ENCODE measurements at places on chromosomes 16 and 17.

- no peak for DNase-seq
Measured at GRCh38 chr16:85002099-85002541, 9.2 kb downstream of the ZDHHC7 start.

- no peak for DNase-seq
Measured at GRCh38 chr17:4229627-4230541, 33.9 kb downstream of the ANKFY1 start.

DNA sequence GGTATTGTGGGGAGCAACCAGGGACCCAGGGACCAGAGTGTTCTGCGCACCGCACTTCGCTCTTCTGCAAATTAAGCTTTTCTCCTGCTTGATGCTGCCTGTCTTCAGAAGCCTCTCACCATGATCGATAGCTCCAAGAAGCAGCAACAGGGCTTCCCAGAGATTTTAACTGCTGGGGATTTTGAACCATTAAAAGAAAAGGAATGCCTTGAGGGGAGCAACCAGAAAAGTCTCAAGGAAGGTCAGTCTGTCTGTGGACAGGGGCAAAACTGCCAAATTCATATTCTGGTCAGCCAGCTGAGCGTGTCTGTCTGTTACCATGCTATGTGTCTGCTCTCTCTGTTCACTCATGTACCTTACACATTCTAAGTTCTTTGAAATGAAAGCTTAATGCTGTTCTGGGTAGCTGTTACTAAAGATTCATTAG, 115.7 kb downstream of the MRTFB start:
- no peak for DNase-seq

DNA sequence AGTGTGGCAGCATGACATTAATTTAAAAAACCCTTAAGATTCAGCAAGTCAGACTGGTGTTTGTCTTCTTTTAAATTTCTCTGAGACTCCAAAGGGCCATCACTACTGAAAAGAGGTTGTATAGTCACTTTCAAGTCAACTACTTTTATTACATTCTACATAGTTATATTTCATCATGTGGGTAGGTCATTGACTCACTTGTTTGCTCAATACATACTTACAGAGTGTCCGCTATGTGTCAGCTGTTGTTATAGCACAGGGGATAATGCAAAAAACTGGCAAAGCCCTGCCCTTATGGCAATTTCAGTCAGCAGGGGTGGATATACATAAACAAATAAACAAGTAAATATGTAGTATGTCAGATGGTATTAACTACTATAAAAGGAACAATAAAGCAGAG, 2.5 kb upstream of the MYH4 start:
- DNase-seq: no peak

Measured in memory B cell (primary cell).